Daoy (cell line): ENCODE measurements at places on chromosomes 5 and 9. TPM values are rescaled to one million over a fixed set of nuclear protein-coding genes. Genes with fewer than 3 reads are reported as not detected.

The AMBP gene
- 0.91 TPM in 1 of 2 replicates, not detected in the other for total RNA-seq

The DCAF10 gene
- total RNA-seq, result 15.0 and 47.5 TPM in 2 replicates

The RORB gene
- 2.9 and 3.5 TPM in 2 replicates for total RNA-seq

The PROB1 gene
- total RNA-seq, result 0.09 and 0.17 TPM in 2 replicates

The MYMK gene
- total RNA-seq, result not detected in 2 replicates

The PCAT7 gene
- not detected in 2 replicates for total RNA-seq

The TICAM2 gene
- 0.30 and 0.40 TPM in 2 replicates for total RNA-seq

The CDX1 gene
- 0.06 and 1.3 TPM in 2 replicates for total RNA-seq

The NR5A1 gene
- total RNA-seq, result not detected in 2 replicates

The CCDC171 gene
- 0.57 TPM in 2 replicates for total RNA-seq

The C9orf40 gene
- 19.5 and 20.1 TPM in 2 replicates for total RNA-seq

The CATSPER3 gene
- total RNA-seq, result 0.06 TPM in 1 of 2 replicates, not detected in the other

The ZNF618 gene
- total RNA-seq, result 5.0 and 6.3 TPM in 2 replicates

The PTGES gene
- total RNA-seq, result 3.9 and 4.5 TPM in 2 replicates

The CSF2 gene
- 16.4 and 25.3 TPM in 2 replicates for total RNA-seq

The ADGRD2 gene
- 0.23 TPM in 1 of 2 replicates, not detected in the other for total RNA-seq

The SPINK13 gene
- total RNA-seq, result not detected in 2 replicates

The C9orf153 gene
- total RNA-seq, result not detected in 2 replicates

The GRXCR2 gene
- not detected in 2 replicates for total RNA-seq
